Endothelial cell of umbilical vein (primary cell): ENCODE measurements at places on chromosomes 2 and 18. TPM values are rescaled to one million over a fixed set of nuclear protein-coding genes. Genes with fewer than 3 reads are reported as not detected.

TIA1 gene
- total RNA-seq, result 140 and 163 TPM in 2 replicates

RBKS gene
- total RNA-seq, result 0.64 and 0.74 TPM in 2 replicates

CFC1 gene
- total RNA-seq, result not detected in 2 replicates

TNFAIP6 gene
- not detected in 2 replicates for total RNA-seq

ALK gene
- total RNA-seq, result not detected in 2 replicates

KCNG2 gene
- total RNA-seq, result not detected in 2 replicates

DNA sequence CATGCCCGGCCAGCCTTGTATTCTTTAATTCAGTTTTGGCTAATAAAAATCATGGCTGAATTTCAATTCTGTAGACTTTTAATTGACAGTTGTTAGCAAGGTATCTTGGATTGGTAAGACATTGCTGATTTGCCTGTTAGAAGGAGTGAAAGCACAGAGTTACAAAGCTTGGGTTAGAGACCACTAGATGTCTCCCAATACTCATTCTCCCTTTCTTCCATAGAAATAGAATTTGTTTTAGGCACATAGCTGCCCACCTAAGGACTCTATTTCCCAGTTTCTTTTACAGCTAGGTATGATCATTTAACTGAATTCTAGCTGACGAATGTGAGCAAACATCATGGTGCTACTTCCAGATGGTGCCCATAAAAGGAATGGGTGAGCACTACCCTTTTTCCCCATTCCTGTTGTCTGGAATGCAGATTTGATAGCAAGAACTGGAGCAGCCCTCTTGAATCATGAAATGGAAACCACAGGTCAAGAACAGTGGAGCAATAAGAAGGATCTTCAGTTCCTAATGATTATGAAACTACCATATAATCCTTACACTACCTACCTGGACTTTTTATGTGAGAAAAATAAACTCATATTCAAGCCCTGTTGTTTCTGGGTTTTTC, 17.5 kb downstream of the PECR start:
- no peak for DNase-seq

DNA sequence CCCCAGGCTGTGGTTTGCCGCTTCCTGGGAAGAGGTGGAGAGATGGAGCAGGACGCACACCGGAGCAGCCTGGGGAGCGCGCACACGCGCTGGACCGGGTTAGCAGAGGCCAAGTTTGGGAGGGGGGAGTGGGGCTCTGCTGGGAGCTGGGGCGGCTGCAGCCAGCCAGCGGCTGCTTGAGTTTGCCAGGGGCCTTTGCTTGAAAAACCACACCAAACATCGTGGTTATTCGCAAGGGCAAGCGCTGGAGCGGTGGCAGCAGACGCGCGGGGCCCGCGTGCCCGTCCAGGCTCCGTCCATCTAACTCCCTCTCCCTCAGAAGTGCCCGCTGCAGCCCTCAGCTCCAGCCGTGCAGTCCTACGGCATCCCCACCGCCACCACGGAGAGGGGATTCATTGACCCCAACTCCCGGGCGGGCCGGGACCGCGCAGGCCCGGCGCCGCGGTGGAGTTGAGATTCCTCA, 4.6 kb downstream of the PTGR3 start:
- no peak for DNase-seq

DNA sequence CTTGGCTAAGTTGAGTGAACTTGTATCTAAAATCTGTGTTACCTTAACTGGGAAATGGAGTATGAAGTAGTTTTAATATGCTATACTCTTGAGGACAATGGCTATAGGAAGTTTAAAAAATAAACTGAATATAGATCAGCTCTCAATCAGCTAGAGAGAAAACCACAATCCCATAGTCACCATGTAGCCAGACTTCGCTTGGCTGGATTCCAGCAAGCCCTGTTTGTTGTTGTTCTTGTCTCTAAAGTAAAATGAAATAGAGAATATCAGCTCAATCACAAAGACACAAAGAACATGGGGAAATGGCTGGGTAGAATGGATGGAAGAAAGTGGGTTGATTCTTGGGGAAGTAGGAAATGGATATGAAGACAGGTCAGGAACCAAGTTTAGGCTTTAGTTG, 234.9 kb downstream of the PHLPP1 start:
- DNase-seq, result no peak

GRCh38 chr2:56654936-56655335, 471.1 kb downstream of the CCDC85A start:
- no peak for DNase-seq

GRCh38 chr18:14767474-14767873, 19.5 kb downstream of the ANKRD30B start:
- no peak for DNase-seq

GRCh38 chr2:216845426-216845825, 14.4 kb downstream of the TNP1 start:
- no peak for DNase-seq

GRCh38 chr2:14524041-14524802, 108.3 kb upstream of the LRATD1 start:
- no peak for DNase-seq

- DNase-seq, result peak; percentile 92
Observed at GRCh38 chr2:171086352-171087290, 74.1 kb downstream of the TLK1 start.

- no peak for DNase-seq
Observed at GRCh38 chr18:62867534-62867933, 152.2 kb downstream of the PHLPP1 start.

DNA sequence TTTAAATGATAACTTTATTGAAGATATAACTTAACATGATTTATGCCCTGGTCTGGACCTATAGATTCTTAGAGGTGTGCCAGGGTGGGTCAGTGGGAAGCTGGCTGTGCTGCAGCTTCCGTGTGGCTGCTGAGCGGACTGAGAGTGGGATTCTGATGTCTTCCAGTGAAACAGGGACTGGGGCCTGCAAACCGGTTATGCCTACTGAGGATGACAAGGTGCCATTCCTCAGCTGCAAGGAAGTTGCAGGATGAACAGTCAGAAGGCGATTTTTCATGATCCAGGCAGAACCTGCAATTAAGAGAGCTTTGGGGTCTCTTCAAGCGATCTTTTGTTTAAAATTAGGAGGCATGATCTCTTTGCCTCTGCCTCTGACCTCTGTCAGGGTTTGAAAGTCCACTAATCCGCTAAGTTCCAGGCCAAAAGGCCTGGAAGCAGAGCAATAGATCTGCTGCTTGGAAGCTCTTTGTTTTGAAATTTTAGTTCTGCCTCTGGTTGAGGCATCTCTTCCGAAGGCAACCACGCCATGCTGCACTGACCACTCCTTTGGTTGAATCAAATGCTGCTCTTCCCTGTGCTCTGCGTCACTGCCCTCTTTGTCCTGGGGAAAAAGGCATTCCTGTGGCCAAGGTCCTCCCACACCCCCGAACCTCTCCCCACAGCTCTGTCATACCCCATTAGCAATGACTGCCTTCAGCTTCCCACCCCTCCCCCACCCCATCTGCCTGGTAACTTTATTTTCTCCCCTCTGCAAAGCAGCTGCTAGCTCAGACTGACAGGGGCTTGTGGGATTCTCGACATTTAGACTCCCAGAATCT, 2.0 kb downstream of the TMEM169 start:
- no peak for DNase-seq

GRCh38 chr18:76195601-76196000, 299.4 kb downstream of the ZNF516 start:
- DNase-seq, result no peak

GRCh38 chr2:191410646-191411436, 165.6 kb downstream of the MYO1B start:
- DNase-seq, result no peak

- DNase-seq, result no peak
Observed at GRCh38 chr2:241992753-241993152, 123.2 kb downstream of the RTP5 start.

DNA sequence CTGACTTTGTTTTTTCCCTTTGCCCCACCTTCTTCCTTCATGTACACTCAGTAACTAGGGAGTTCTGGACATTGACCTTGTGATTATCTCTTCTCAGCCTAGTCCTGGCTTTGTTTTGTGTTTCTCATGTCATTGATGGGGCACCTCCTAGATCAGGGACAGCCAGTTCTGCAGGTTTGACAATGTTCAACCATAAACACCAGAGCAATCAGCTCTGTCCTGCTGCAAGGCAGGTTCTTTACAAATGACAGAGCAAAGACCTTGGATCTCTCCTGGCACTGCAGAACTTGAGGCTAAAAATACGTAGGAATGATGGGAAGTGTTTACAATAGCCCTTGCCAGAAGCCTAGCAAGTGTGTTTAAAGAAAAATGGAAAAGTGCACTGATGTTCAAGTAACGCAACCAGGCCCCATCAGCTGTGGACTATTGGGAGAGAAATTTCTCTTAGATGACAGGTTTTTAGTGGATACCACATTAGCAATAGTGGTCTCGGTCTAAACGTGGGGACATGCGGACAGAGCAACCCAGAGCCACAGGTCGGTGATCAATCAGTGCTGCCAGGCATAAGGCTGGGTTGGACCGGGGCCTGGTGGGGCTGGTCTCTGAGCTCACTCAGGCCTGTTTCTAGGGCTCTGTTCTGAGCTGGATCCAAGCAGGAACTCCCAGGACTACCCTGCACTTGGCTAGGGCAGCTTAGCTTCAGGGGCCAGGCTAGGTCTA, 76.8 kb downstream of the SOWAHC start:
- no peak for DNase-seq

- no peak for DNase-seq
Observed at GRCh38 chr2:10413503-10413902, 34.6 kb downstream of the ODC1 start.

DNA sequence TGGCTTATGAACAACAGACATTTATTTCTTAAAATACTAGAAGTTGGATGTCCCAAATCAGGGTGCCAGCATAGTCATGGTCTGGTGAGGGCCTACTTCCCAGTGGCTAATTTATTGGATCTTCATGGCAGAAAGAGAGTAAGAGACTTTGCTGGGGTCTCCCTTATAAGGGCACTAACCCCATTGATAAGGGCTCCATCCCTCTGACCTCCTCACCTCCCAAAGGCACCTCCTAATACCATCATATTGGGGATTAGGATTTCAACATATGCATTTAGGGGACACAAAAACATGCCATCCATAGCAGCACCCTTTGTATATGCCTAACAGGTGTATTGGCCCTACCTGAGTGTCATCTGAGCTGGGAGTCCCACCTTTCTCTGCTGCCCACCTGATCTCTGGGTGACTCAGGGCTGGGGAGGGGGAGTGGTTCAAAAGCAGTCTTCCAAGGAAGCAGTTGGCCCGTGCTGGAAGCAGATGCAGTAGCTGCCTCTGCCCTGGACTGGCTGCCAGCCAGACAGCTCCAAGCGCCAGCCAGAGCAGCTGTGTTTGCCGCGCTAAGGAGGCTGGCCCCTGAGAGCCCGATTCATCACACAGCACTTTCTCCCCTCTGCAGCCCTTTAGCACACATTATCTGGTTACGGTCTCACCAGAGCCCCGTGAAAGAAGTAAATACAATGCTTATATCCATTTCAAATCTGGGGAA, 84.6 kb downstream of the SMAD7 start:
- peak; percentile 91 for DNase-seq

DNA sequence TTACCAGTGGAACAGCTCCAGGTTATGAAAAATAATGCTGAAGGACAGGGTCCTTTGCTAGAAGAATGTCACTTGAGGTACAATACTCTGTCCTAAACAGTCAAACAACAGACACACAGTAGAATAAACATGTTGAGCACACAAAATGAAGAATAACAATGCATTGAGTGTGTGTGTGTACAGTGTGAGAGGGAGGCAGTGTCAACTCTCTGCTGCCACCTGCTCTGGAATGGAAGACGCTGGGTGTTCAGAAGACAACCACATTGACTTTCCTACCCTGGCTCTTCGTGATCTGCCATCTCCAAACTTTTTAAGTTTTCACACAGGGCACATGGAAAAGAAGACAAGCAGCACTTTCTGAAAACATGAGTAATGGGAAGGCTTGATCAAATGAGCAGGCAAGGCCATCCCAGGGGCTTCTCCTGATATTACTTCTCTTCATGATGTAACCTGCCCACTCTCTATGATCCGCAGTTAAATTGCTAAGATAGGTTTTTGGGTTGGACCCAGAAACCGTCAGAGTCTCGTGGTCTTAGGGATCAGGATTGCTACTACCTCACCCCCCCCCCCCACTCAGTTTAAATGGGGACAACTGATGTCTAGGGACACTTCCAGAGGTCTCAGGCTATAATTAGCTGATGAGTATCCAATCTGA, 533.2 kb upstream of the TNP1 start:
- no peak for DNase-seq

GRCh38 chr2:74851191-74851566, 17.3 kb downstream of the HK2 start:
- DNase-seq, result no peak
